Hypothalamus (tissue), 51 donors: ENCODE measurements at places on chromosomes 5 and 9.

GRCh38 chr9:90331826-90332575, 310.6 kb downstream of the DIRAS2 start:
- no peak for DNase-seq

DNA sequence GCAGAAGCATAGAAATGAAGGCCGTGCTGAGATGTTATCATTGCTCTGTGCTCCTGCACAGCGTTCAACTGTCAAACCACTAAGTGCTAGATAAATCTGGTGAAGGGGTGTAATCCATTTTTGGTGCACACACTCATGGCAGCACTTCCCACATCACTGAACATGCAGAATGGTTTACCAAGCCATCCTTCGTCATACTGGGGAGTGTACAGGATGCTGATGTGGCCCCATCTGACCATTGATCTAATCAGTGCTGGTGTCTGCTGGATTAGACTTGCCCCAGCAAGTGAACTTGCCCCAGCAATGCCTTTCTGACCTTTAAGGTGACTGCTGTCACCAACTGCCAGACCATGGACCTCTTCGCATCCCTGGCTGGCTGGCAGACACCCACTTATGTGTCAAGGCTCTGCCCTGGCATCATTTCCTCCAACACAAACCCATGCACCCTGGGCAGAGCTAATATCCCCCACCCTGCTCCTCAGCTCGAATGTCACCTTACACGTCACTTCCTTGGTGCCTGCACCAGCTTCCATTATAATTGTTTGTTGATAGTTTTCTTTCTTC, 4.2 kb upstream of the SEMA4D start:
- DNase-seq, result no peak

DNA sequence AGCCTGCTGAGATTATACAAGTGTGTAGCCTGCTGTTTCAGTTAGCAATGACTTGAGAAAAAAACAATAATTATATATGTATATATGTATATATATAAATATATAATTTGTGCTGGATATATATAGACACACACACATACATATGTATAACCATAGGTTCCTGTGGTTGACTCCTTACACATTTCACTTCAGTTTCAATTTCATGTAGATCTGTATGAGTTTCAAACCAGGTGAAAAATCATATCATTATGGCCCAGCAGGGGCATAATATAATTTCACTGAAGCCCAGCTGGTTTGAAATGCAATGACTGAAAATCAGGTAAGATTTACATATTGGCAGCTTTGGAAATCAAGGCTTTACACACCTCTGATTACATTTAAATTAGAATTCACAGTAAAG, 690.4 kb upstream of the CDH18 start:
- DNase-seq, result no peak

DNA sequence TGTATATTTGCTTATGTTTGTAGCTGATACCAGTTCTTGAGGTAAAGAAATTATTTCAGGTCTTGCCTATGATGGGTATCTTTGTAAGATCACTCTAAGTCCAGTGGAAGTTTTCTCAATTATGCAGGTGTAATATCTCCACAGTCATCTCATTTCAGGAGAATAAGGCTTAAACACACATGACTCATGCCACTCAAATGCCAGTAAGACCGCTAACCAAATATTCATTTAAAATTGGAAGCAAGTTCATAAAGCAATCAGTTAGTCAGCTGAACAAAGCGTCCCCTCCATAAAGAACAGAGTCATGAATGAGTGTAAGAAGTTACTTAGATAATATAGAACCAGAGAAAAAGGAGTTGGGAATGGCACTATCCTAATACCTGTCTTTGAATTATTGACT, 248.7 kb downstream of the LURAP1L start:
- no peak for DNase-seq

GRCh38 chr9:136545692-136545964, 220 bp downstream of the NOTCH1 start:
- no peak for DNase-seq
